ENCODE measurements at places on chromosomes 12 and 14. TPM values are rescaled to one million over a fixed set of nuclear protein-coding genes. Genes with fewer than 3 reads are reported as not detected.

DNA sequence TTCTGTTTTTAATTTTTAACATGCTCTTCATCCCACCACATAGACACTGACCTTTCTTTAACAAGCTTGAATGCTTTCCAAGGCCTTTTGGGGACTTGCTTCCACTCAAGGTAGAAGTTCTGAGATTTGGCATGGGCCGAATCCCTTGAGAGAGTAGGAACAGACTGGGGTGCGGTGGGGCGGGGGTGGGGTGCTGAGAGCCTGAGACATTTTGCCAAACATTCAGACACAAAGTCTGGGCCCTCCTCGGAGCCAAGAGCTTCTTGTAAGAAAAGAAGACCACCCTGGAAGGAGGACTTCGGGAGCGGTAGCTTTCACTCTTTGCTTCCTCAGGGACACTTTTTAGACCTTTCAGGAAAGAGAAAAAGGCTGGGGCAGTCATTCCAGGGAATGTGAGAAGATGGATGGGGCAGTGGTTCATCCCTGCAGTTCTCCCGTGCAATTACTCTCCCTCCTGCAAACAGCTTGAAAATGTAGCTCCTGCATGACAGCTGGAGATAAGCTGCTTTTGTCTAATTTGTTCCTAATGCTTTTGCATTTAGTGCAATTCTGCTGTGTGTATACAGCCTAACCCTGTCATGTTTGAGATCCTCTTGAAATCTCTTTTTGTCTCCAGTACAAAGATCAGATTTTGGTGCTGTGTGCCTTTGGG lies 16.3 kb upstream of the MYO1H start:
- no peak overlapping the region for H3K4me3 ChIP-seq
- H3K27me3 ChIP-seq, result peaks cover 35% of the 10 kb centered on the region
- H3K36me3 ChIP-seq, result no peaks in the 10 kb centered on the region
- no peak for DNase-seq

GRCh38 chr12:94202245-94203180 lies 54.1 kb downstream of the PLXNC1 start:
- H3K36me3 ChIP-seq, result no peaks in the 10 kb centered on the region
- peaks cover 33% of the 10 kb centered on the region for H3K4me1 ChIP-seq
- no peak overlapping the region for H3K4me3 ChIP-seq
- no peak for DNase-seq
- no peaks in the 10 kb centered on the region for H3K27me3 ChIP-seq

DNA sequence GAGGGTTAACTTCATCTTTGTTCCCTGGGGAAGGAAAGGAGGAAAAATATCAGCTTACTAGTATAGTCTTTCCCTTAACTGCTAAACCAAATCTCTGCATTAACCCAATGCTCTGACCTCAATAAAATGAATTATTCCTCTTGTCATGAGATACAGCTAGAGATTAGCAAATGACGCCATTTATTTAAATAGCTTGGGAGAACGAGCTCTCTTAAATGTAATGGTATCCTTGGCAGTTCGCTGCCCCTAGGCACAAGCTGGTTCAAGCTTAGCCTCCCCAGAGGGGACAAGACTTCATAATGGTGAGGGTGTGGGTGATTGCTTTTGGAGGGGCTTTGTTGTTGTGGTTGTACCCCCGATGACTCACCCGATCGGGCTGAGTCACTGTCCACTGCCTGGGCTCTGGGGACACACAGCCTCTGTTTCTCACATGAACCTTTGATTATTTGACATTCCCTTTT lies 19.6 kb downstream of the FNTB start:
- peaks cover 41% of the 10 kb centered on the region for H3K4me1 ChIP-seq
- H3K27me3 ChIP-seq, result no peaks in the 10 kb centered on the region
- peaks cover 17% of the 10 kb centered on the region for H3K36me3 ChIP-seq
- no peak for DNase-seq

DNA sequence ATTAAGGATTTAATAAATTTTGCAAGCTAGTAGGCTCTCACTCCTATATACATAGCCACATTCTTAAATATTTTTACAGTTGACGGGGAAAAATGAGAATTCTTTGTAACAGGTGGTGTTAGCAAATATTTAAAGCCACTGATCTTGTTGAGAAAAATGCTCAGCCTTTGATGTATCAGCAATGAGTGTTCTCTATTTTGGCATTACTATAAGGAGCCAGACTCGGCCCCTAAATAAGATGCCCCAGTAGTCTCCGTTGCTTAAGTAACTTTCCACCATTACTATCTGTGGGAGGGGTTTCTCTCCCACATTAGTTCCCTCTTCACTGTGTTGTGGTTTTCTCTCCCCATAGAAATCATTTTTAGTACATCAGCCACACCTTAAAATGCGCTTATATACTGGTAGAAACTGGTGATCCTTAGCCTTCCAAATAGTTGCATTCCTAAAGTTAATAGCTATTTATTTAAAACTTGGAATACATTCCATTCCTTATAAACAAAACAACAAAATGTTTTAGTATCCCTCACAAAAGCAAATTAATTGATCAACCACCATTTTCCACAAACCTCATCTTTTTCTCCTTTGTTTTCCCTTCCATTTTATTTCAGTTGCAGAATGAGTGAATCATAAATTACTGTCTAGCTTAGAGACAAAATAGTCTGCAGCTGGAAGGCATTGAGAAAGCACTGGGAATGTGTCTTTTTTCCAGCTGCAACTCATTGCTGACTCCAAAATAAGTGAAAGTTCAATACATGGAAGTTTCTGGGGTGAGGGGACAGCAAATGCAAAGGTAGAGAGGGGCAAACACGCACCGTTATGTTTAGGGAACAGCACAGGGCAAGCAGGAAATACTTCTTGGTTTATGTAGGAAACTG lies 84.7 kb upstream of the FERMT2 start:
- H3K36me3 ChIP-seq, result peaks cover 11% of the 10 kb centered on the region
- no peaks in the 10 kb centered on the region for H3K27me3 ChIP-seq

DNA sequence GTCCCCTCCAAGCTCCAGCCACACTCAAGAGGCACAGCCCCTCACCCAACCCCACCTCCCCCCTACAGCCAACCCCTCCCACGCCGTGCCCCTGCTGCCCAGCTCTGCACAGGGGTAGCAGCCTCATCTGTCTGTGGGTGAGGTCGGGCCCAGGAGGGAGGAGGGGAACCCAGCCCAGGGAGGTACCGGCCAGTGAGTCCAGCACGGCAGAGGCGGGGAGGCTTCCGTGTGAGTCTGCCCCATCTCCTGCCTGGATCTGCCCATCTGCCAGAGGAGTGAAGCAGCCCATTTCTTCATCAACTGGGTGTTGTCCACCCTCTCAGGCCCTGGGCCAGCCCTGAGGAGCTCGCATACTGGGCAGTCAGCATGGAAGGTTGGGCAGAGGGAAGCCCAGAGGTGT lies 54.2 kb downstream of the CCNK start:
- H3K36me3 ChIP-seq, result no peaks in the 10 kb centered on the region
- H3K27ac ChIP-seq, result no peak overlapping the region
- no peaks in the 10 kb centered on the region for H3K27me3 ChIP-seq
- H3K4me3 ChIP-seq, result no peak overlapping the region
- peaks cover 61% of the 10 kb centered on the region for H3K4me1 ChIP-seq
- no peak for DNase-seq

GRCh38 chr14:36524220-36524837 lies 4.3 kb upstream of the NKX2-1 start:
- H3K27me3 ChIP-seq, result peaks cover 83% of the 10 kb centered on the region
- DNase-seq, result no peak
- H3K27ac ChIP-seq, result no peak overlapping the region
- H3K36me3 ChIP-seq, result peaks cover 2% of the 10 kb centered on the region

DNA sequence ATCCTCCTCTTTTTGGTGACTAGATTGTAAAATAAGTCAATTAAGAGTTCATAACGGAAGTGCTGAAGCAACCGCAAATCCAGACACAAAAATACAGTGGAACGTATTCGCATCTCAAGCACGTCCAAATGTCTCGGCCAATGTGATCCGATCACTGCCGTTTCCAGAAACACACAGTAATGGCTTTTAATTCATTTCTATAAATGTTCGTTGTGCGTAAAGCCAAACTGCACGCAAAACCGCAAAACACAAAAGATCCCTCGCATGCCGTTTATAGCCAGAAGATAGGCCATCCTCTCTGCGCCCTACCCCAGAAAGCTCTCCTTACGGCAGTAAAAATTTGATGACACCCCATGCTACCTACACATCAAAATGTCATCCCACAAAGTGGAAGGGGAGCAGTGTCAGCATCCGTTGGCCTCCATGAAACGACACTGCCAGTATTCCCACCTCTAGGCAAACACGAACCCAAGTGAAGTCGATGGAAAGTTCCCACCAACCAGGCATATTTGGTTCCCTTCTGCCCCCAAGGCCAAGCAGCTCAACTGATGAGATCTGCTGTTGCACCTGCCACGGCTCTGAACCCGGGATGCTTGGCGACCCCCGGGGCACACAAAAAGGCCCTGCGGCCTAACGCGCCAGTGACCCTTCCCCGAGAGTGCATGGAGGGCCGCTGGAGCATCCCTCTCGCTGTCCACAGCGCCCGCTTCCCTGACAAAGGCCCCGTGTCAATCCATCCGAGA lies 1.4 kb downstream of the HECTD4 start:
- peak overlapping the region; percentile 92 for H3K27ac ChIP-seq
- H3K4me1 ChIP-seq, result peaks cover 27% of the 10 kb centered on the region
- H3K27me3 ChIP-seq, result no peaks in the 10 kb centered on the region
- no peak for DNase-seq

DNA sequence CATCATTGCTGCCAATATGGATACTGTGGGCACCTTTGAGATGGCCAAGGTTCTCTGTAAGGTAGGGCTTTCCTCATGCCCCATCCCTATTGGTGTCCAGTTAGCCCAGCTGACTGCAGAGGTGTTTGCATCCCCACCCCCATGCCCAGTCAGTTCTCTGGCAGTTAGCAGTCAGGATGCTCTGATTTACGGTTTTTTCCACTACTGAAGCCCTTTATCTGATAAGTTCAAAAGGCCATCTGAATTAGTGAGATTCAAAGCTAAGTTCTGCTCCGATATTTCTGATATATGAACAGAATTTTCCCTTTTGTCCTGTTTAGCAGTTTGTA lies 773 bp downstream of the GMPR2 start:
- no peaks in the 10 kb centered on the region for H3K27me3 ChIP-seq
- peak overlapping the region; percentile 15 for H3K27ac ChIP-seq
- H3K4me1 ChIP-seq, result peaks cover 54% of the 10 kb centered on the region
- H3K36me3 ChIP-seq, result peaks cover 21% of the 10 kb centered on the region
- no peak for DNase-seq
- peak overlapping the region; percentile 98 for H3K4me3 ChIP-seq

GRCh38 chr12:22234561-22234960 lies 99.9 kb downstream of the ST8SIA1 start:
- DNase-seq, result no peak
- no peak overlapping the region for H3K27ac ChIP-seq
- H3K4me3 ChIP-seq, result no peak overlapping the region
- H3K4me1 ChIP-seq, result peaks cover 26% of the 10 kb centered on the region
- H3K27me3 ChIP-seq, result no peaks in the 10 kb centered on the region

GRCh38 chr12:27361372-27361771 lies 28.7 kb downstream of the BMAL2 start:
- H3K4me1 ChIP-seq, result peaks cover 24% of the 10 kb centered on the region
- no peak overlapping the region for H3K4me3 ChIP-seq
- no peaks in the 10 kb centered on the region for H3K27me3 ChIP-seq

GRCh38 chr12:65430571-65431306 lies 152.3 kb downstream of the MSRB3 start:
- peaks cover 5% of the 10 kb centered on the region for H3K36me3 ChIP-seq
- no peak for DNase-seq
- peaks cover 77% of the 10 kb centered on the region for H3K4me1 ChIP-seq

DNA sequence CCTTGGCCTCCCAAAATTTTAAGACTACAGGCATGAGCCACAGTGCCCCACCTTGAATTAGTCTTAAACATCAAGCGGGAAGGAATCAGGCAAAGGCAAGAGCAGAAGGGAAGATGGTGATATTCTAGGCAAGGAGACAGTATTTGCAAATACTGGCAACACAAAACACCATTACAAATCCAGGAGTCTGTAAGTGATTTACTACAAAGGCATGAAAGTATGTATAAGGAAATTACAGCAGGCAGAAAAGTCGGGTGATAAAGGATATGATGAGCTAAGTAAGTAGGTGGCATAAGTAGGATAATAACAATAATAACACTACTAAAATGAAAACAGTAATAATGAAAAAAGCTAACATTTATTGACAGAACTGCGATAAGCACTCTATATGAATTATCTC lies 28.5 kb downstream of the FMNL3 start:
- no peaks in the 10 kb centered on the region for H3K36me3 ChIP-seq
- H3K4me3 ChIP-seq, result no peak overlapping the region
- no peak overlapping the region for H3K27ac ChIP-seq
- peaks cover 55% of the 10 kb centered on the region for H3K4me1 ChIP-seq

GRCh38 chr12:7144414-7145120 lies 14.4 kb downstream of the CLSTN3 start:
- H3K4me1 ChIP-seq, result no peaks in the 10 kb centered on the region
- DNase-seq, result peak; percentile 20
- no peak overlapping the region for H3K27ac ChIP-seq
- no peaks in the 10 kb centered on the region for H3K27me3 ChIP-seq
- H3K36me3 ChIP-seq, result peaks cover 35% of the 10 kb centered on the region
- H3K4me3 ChIP-seq, result no peak overlapping the region

- H3K4me3 ChIP-seq, result no peak overlapping the region
- H3K27me3 ChIP-seq, result peaks cover 72% of the 10 kb centered on the region
- no peaks in the 10 kb centered on the region for H3K36me3 ChIP-seq
- no peaks in the 10 kb centered on the region for H3K4me1 ChIP-seq
- H3K27ac ChIP-seq, result no peak overlapping the region
- no peak for DNase-seq
These were observed 24.7 kb downstream of the NCKAP1L start for GRCh38 chr12:54522243-54522642.

DNA sequence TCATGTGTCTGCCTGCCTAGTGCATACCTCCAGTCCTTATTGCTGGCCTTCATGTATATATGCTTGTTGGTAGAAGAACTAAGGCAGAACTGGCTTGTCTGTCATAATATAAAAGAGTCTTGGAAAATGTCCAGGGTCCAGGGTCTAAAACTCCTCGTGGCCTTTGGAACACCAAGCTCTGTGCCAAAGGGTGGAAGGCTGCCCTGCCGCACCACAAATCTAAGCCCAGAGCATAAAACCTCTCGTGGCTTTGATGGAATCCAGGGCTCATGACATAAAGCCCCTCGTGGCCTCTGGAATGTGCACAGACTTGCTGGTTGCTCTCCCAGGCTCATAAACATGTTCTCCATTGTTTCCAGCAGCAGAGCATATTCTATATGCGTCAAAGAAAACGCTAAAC lies 107.9 kb downstream of the BBS10 start:
- DNase-seq, result no peak
- peaks cover 3% of the 10 kb centered on the region for H3K36me3 ChIP-seq
- H3K27me3 ChIP-seq, result no peaks in the 10 kb centered on the region
- H3K27ac ChIP-seq, result no peak overlapping the region

GRCh38 chr12:51986834-51987233 lies 19.9 kb upstream of the TAMALIN start:
- no peak for DNase-seq
- peaks cover 11% of the 10 kb centered on the region for H3K36me3 ChIP-seq
- no peaks in the 10 kb centered on the region for H3K4me1 ChIP-seq
- no peak overlapping the region for H3K27ac ChIP-seq
- no peak overlapping the region for H3K4me3 ChIP-seq
- no peaks in the 10 kb centered on the region for H3K27me3 ChIP-seq

The CINP gene
- 24.1 TPM for total RNA-seq

The C12orf54 gene
- not detected for total RNA-seq

The NID2 gene
- total RNA-seq, result 49.4 TPM

The NINJ2 gene
- total RNA-seq, result 2.1 TPM

Measured in chondrocyte (in vitro differentiated cells).